ENCODE measurements at places on chromosomes 6 and 20.

DNA sequence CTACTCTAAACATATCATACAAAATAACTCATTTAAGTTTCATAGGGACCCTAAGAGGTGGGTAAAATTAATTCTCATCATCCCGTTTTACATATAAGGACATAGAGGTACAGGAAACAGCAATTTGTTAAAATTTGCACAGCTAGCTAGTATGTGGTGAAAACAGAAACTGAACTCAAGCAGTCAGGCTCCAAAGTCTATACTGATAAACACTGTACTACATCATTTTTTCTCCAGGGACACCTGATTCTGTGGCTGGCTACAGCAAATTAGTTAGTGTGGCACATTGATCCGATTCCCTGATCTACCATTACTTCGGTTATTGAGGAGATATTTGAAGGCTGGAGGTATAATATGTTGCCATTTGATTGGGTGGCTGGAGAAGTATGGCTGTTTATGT, 36.2 kb upstream of the E2F3 start:
- DNase-seq = no peak

- DNase-seq = no peak
Measured at GRCh38 chr20:58467572-58468527, 47.3 kb downstream of the APCDD1L start.

- no peak for DNase-seq
Measured at GRCh38 chr6:63295553-63296194, 24.1 kb downstream of the LGSN start.

- DNase-seq = no peak
Measured at GRCh38 chr20:47964149-47964548, 178.9 kb upstream of the SULF2 start.

DNA sequence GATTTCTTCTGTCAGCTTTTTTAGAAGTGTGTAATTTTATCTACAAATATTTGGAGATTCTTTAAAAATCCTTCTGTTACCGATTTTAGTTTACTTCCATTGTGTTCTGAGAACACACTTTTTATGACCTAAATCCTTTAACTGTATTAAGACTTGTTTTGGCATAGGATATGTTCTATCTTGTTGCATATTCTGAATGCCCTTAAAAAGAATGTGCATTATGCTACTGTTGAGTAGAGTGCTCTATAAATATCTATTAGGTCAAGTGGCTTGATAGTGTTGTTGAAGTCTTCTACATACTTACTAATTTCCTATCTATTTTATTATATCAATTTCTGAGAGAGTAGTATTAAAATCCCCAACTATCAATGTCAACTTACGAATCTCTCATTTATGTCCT, 502.2 kb downstream of the MAFB start:
- DNase-seq = no peak

- no peak for DNase-seq
Measured at GRCh38 chr6:144153971-144154370, 3.7 kb downstream of the STX11 start.

GRCh38 chr6:28208111-28208659, 16.9 kb upstream of the ZSCAN9 start:
- no peak for DNase-seq

DNA sequence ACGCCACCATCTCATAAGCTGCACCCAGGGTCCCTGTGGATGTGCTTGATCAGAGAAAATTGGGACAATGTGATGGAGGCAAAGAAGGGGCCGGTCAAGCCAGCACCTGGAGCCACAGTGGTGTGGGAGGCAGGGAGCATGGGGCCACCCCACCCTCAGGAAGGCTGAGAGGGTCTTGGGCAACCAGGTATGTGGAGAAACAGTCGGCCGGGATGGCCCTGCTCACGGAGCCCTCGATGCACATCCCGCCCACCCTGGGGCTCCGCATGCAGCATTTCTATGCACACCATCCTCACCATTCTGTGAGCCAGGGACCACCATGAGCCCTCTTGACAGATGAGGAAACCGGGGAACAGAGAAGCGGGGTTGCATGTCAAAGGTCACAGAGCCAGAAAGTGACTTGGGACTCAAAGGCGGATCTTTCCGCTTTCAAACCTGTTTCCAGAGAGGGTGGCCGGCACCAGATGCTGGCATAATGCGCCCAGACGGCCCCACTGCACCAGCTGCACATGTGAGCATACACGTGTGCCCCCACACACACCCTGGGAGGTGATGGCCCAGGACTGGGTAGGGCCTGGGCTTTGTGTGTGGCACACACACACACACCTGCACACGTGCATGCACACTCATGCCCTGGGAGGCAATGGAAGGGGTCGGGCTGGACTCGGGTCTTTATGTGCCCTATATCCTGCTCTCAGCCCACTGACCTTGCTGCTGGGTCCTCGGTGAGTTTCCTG, 398.5 kb downstream of the TAF4 start:
- DNase-seq = no peak

GRCh38 chr20:2806351-2806701, 5.9 kb upstream of the CPXM1 start:
- no peak for DNase-seq

- no peak for DNase-seq
Measured at GRCh38 chr20:1185316-1185741, 548 bp upstream of the TMEM74B start.

DNA sequence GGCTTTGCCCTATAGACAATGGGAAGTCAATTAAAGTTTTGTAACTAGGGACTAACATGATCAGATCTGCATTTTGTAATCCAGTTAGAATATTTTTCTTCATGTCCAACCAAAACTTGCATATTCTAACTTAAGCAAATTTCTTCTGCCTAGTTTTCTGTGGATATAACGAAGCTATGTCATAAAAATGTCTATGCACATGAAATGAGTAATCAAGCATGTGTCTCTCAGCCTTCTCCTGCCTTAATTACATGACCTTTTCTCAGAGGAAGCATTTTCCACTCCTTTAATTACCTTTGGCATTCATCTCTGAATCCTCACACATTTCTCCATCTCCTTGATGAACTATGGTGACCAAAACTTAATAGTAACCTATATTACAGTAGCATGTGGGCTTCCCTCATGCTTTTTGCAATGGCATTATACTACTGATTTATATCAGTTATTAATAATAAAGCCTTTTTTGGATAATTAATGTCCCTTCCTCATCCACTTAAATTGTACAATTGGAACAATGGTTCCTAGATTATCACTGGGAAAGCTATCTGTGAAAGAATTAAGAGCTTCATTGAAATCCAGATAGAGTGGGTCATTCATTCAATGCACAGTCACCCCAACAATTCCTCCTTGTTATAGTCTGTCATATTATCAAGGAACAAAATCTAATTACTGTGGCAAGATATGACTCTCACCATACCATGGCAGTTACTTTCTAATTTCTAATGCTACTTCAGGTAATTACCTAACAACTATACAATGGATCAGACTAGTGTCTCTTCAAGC, 19.1 kb upstream of the FBXO9 start:
- no peak for DNase-seq

GRCh38 chr6:88115307-88115706, 50.8 kb downstream of the CNR1 start:
- DNase-seq = no peak

GRCh38 chr6:47288267-47289090, 21.2 kb downstream of the TNFRSF21 start:
- DNase-seq = no peak

DNA sequence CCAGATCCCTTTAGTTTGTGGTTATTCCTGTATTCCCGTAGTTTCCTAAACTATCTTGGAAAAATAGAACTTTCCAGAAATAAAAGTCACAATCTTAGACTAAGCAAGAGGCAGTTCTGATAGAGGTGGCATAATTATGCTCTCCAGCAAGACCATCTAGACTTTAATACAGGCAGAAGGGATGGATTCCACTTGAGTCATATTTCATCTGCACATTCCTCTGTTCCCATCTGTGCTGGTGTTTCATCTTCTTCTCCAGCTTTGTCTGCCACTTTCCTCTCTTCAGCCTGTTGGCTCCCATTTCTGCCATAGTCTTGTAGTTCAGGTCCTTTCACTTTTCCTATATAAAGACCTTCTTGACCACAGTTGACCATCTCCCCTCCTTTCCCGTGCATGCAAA, 102.9 kb downstream of the SOBP start:
- no peak for DNase-seq

- DNase-seq = no peak
Measured at GRCh38 chr6:54695815-54696214, 150.8 kb upstream of the FAM83B start.

DNA sequence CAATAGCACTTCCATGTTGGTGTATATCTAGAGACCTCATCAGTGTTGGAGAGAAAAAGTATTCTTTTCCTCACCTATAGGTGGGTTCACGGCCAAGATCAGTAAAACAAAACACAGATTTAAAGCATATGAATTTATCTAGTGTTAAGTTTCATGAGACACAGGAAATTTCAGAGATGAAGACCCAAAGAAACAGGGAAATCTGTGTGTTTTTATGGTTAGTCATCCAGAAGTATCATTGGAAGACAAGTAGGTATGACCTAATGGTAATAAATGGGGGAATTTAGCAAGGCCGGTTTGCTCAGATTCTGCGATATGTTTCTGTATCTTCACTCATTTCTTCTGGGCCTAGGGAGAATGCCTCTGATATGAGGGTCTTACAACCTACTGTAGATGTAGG, 419.6 kb upstream of the MARCKS start:
- no peak for DNase-seq

DNA sequence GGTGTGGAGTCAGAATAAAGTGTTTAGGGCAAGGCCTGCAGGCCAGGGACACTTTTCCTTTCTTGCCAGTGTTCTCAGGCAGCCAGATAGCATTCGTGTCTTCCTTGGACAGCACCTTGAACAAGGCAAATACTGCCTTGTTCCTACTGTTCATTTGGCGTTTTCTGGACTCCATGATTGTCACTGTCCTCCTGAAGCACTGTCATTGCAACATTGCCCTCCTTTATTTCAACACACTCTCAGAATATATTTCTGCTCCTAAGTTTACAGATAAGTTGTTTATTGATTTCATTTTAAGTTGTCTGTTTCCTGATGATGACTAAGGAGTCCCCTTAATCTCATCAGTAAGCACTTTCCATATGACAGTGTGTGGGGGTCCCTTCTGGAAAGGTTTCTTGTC, 15.1 kb upstream of the DEF6 start:
- DNase-seq = no peak

- DNase-seq = peak; percentile 65
Measured at GRCh38 chr6:11230158-11231107, 2.0 kb downstream of the NEDD9 start.

GRCh38 chr20:59729506-59729905, 125.2 kb downstream of the PHACTR3 start:
- no peak for DNase-seq

DNA sequence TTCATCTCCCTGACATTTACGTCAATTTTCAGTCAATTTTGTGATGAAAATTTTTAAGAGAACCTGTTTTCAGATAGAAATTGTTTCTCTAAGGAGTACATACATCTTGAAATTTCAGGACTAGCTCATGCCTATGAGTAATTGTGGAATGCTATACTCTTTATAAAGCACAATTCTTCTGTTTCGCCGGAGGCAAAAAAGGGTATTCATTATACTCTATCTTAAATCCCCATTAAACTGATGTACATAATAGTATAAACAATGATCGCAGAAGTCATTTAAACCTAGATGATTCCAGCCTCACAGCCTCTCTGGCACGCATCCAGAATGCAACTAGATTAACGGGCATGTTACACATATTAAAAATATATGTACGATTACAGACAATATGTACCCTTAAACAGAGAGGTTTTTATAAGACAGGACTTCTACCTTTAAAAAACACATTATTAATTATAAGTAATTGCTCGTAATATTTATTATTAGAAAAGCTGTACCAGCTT, 62.6 kb downstream of the NRSN1 start:
- no peak for DNase-seq

DNA sequence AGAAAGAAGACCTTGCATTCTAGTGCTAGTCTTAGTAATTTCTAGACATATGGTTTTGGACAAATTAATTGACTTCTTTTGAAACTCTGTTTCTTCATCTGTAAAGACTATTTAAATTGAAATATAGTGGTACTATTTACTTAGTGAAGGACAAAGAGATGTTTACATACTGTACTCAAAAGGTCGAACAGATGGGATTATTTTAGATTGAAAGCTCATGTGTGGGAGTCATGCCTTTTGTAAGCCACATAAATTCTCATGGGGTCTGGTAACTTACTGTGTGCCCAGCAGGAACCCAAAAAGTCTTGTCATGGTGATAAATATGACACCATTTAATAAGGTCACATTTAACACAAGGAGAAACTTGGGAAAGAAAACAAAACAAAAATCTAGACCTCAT, 368.2 kb upstream of the CITED2 start:
- no peak for DNase-seq
